ENCODE measurements at places on chromosomes 5 and 9.

DNA sequence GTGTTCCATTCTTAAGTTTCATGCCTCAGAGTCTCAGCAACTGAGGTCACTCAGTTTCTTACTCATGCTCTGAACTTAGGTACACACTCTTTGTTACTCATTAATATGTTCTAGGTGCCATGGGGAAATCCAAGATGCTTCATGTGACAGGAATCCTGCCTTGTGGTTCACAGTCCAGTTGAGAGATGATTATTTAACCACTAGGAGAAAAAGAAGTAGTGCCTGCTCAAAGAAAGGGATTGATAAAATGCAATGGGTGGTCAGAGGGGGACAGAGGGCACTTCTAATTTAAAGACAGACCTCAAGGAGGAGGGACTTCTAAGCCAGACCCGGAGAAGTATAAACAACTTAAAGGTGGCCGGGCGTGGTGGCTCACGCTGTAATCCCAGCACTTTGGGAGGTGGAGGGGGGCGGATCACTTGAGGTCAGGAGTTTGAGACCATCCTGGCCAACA is 69.0 kb downstream of the UGCG start:
- no peak for DNase-seq

DNA sequence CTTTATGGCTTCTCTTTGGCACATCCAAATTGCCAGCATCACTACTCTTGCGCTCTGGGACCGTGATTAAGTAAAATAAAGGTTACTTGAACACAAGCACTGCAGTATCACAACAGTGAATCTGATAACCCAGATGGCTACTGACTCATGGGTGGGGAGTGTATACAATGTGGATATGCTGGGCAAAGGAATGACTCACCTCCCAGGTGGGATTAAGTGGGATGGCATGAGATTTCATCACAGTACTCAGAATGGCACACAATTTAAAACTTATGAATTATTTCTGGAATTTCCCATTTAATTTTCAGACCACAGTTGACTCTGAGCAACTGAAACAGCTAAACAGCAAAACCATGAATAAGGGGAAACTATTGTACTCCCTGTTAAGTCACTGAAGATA is 4.3 kb downstream of the GFM2 start:
- no peak for DNase-seq

DNA sequence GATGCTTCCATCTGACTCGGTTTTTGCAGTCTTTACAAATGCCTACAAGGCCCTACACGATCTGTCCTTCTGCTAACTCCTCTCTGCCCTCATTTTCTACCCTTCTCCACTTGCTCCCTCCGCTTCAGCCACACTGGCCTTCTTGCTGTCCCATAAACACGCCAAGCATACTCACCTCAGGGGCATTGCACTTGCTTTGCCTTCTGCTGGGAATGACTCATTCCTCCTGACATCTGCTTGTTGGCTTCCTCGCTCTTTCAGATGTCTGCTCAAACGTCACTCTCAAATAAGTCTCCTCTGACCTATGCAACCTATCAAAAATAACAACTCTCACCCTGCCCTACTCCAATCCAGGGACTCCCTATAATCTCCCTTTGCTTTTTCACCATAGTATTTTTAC is 28.2 kb downstream of the CDC25C start:
- no peak for DNase-seq

DNA sequence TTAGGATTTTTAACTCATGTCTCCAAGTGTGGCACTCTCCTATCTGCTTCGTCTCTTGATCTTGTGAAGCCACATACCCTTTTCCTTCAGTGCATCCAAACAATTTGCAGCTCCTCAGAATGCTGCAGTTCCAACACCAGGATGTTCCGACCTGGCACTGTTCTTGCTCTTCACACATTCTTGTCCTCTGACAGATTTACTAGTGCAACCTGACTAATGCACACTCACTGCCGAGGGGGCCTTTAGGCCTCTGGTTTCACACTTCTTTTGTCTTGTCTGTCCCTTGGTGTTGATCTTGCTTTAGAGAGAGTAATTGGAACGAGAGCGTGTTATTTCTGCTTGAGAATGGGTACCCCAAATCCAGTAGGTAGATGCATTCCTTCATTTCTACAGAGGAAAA is 15.0 kb downstream of the ARHGAP26 start:
- no peak for DNase-seq

DNA sequence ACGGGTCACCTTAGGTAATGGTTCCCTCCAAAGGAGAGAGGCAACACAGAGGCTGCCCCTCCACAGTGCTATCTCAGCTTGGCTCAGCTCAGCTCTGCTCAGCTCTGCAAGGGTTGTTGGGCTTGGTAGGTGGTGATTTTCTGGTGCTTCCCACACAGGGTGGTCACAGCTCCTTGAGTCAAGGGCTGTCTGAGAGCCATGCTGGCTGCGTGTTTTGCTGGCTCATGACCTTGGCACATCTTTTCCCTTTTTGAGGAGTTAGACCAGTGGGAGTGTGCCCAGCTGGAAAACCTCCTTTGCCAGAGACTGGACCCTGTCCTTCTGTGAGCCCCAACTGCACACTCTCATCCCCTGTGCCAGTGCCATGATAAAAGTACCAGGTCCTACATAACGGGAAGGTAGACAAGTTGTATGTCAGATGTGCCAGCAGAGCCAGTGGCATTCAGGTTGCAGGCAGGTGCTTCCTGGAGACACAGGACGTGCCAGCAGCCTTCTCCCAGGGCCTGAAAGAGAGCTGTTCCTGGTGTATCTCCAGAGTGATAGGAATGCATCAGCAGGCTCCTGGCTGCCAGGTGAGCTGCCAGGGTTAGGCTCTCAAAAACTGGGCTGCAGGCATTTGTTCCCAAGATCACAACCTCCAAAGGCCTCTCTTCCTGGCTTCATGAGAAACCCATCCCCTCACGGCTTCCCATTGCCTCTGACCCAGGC is 118.6 kb upstream of the CXCL14 start:
- DNase-seq = no peak

DNA sequence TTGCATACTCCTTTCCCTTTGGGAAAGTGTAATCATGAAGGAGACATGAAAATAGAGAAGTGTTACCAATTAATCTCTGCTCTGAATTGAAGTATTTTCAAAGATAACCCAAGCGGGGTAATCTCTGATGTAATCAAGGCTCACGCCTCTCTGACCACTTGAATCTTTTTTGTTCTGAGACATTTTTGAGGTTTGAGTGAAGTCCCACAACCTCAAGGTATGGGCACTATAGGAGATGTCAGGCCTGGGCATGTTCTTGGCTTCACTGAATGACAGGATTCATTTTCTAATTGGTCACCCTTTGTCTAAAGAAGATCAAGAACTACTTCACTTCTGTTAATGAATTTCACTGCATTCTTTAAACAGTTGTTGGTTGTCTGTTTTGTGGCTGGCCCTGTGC is 23.7 kb downstream of the ENHO start:
- DNase-seq = no peak

DNA sequence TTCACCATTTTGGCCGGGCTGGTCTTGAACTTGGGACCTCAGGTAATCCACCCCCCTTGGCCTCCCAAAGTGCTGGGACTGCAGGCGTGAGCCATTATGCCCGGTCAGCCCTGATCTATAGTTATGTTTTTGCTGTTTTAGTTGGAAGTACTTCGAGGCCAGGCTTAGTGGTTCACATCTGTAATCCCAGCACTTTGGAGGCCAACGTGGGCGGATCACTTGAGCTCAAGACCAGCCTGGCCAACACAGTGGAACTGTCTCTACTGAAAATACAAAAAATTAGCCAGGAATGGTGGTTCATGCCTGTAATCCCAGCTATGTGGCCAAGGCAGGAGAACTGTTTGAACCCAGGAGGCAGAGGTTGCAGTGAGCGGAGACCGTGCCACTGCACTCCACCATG is 2.0 kb downstream of the HSPA9 start:
- no peak for DNase-seq

DNA sequence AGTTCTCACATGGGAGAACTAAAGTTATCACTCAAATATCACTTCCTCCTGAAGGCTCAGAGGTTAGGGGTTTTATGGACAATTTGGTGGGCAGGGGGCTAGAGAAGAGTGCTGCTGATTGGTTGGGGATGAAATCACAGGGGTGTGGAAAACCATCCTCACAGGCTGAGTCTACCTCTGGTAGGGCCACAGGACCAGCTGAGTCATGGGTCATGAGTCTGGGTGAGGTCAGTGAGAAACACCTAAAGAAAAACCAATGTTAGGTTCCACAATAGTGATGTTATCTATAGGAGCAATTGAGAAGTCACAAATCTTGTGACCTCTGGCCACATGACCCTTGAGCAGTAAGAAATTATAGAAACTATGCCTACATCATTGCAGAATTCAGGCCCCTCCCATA is 203.3 kb upstream of the TARS1 start:
- DNase-seq = no peak

DNA sequence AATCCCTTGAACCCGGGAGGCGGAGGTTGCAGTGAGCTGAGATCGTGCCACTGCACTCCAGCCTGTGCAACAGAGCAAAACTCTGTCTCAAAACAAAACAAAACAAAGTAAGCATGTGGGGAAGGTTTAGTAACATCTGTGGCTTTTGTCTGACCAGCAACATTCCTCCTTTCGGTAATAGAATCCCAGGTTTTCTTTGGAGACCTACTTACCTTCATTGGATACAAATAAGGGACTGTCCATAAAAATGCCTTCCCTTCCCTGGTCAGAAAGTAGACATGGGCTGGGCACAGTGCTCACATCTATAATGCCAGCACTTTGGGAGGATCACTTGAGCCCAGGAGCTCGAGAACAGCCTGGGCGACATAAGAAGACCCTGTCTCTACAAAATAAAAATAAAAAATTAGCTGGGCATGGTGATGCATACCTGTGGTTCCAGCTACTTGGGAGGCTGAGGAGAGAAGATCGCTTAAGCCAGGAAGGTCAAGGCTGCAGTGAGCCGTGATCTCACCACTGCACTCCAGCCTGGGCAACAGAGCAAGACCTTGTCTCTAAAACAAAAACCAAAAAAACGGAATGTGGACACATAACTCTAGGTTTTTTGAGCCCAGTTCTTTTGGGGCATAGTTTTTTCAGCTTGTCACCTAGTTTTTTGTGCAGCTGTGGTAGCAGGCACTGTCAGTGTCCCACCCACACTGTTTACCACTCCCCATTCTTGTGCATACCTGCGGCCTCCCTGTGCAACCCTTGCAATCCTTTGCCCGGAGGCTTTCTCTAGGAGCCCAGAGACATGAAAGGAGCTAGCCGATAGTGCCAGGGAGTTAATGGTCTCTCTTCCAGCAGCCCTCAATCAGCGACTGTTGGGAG is 9.0 kb upstream of the SPINK4 start:
- DNase-seq = no peak

DNA sequence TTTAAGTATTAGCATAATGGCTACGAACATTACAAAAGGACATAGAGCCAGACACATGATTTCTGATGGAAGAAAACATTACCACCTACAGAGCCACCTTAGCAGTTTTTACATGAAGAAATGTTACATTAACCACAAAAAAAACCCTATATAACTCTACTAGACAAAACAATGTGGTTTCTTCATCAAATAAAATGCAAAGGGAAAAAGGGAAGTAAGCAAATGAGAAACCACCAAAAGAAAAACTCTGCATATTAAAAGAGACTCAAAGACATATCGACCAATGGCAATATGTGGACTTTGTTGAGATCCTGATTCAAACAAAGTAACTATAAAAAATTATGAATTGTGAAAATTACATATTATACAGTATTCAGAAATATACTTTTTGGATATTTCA is 132.7 kb downstream of the TSSK1B start:
- no peak for DNase-seq

DNA sequence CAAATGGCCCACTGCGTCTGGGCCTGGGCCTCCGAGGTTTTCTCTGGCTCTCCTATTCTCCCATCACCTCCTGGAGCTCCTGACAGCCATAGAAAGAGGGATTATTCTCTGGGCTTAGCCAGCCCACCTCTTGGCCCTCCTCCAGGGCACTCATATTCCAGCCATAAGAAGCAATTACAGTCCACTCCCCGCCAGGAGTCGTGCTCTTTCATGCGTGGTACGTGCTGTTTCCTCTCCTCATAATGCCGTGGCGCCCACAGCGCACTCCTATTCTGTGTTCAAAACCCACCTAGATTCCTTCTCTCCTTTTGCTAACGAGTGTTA is 240.8 kb upstream of the ZNF462 start:
- DNase-seq = no peak

DNA sequence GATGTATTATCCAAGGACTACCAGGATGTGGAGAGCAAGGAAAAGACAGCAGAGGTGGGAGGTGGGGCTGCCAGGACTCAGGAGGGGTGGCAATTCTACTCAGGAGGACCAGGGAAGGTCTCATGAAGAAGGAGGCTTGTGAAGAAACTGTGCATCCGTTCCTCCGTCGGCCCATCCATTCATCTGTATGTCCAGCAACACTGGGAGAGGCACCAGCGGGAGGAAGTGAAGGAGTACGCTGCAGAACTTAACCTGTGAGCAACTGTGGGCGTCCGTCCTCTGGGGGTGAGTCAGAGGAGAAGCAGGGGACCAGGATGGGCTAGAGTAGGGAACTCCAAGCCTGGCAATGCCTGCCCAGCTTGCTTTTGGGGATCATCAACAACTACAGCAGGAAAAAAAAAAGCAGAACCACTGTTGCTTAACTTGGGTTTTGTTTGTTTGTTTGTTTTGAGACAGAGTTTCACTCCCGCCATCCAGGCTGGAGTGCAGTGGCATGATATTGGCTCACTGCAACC is 47.3 kb upstream of the NEURL1B start:
- no peak for DNase-seq

DNA sequence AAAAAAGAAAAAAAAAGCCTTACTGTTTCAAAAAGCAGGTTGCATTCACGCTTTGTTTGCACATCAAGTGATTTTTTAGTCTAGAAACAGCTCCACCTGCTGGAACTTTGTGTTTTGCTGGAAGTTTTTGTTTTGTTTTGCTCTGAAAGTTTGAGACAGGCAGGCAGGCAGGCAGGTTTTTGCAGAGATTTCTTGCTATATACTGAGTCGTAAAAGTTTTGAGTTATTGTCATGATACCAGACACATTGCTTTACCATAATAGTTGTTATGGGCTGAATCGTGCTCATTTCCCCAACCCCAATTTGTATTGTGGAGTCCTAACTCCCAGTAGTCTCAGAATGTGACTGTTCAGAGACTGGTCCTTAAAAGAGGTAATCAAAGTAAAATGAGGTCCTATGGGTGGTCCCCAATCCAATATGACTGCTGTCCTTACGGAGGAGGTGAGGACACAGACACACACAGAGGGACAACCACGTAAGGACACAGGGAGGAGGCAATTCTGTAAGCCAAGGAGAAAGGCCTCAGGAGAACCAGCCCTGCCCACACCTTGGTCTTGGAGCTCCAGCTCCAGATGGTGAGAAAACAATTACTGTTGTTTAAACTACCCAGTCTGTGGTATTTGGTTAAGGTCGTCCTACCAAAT is 20.9 kb downstream of the OR2Y1 start:
- no peak for DNase-seq

GRCh38 chr9:35110327-35110761 is 5.3 kb downstream of the ATOSB start:
- DNase-seq = no peak

All from substantia nigra (tissue), 51 donors.